ENCODE measurements at places on chromosomes 16 and 17.

- no peak for DNase-seq
These were observed 381.5 kb upstream of the PSMD7 start for GRCh38 chr16:73915140-73915539.

- peak; percentile 45 for DNase-seq
These were observed 59.6 kb downstream of the MAP2K6 start for GRCh38 chr17:69473841-69474831.

- DNase-seq = no peak
These were observed 6.2 kb upstream of the ELAC2 start for GRCh38 chr17:13024016-13024415.

GRCh38 chr16:48432136-48432535 lies 46.9 kb upstream of the SIAH1 start:
- no peak for DNase-seq

GRCh38 chr16:27722207-27722606 lies 172.3 kb downstream of the KATNIP start:
- no peak for DNase-seq

GRCh38 chr17:49610883-49611584 lies 35.4 kb downstream of the NXPH3 start:
- DNase-seq = peak; percentile 33

GRCh38 chr17:66952031-66952524 lies 12.4 kb upstream of the CACNG4 start:
- DNase-seq = peak; percentile 92

DNA sequence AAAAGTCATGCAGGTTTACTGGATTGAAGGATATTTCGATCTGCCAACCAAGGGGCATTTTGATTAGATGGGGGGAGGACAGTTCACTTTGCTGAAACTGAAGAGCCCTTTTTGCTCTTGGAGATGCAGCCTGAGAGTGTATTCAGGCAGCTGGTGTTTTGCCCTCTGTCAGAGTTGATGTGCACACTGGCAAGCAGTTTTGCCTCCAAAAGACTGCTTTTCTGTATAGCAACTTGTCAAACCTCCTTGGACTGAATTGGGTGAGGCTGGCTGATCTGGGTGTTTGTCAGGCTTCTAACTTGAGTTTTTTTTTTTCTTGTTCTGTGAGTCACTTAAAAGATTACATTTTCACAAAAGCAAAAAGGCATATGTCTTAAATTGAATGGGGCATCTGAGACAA lies 22.6 kb upstream of the ANKFN1 start:
- DNase-seq = no peak

GRCh38 chr16:79532273-79532672 lies 68.3 kb downstream of the MAF start:
- DNase-seq = no peak

DNA sequence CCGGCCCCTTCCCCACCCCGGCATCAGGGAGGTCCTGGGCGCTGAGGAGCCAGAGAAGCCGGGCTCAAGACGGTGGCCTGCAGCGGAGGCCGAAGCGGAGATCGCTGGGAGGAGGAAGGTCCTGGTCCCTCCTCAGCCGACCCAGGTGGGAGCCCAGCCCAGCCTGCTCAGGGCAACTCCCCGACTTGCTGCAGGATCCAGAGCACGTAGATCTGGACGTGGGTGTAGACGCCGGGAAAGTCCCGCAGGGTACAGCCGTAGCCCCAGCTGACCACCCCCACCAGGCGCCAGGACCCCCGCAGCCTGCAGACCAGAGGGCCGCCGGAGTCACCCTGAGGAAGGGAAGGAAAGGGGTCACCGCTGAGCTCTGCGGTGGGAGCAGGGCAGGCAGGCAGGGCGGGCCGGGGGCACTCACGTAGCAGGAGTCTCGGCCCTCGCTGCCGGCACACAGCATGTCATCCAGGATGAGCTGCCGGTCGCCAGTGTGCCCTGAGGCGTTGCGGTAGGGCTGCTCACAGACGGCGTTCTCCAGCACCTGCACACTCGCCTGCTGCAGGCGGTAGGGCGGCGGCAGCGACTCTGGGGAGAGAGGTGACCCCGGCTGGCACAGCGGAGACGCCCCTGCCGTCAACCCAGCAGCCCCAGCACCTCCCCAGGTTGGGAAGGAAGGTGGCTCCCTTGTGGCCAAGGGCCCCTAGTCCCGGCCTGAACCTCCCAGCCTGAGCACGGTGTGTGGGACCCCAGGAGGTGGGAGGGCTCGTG lies 5.4 kb downstream of the TPSD1 start:
- DNase-seq = no peak

- DNase-seq = no peak
These were observed 23.9 kb downstream of the UBE2G1 start for GRCh38 chr17:4342535-4342934.

GRCh38 chr16:84729716-84730320 lies 30.0 kb downstream of the USP10 start:
- DNase-seq = no peak

DNA sequence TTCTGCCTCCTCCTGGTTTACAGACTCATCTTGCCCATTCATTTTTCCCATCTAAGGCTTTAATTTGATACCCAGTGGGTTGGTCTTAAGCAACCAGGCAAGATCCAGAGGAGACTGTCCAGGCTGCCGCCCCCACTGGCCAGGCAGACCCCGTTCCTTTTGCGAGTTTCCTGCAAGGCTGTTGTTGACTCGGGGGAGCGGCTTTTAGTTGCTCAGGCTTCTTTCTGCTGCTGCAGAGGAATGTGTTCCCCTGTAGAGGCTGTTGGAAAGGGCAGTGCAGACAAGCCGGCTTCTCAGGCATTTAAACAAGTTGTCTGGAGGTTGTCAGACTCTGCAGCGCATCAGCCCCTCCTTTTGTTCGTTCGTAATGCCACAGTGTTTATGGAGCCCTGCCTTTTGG lies 231.2 kb downstream of the PRKCA start:
- DNase-seq = no peak

- no peak for DNase-seq
These were observed 665 bp upstream of the GRIN2C start for GRCh38 chr17:74860229-74860871.

GRCh38 chr16:69397821-69398521 lies 12.2 kb upstream of the TERF2 start:
- DNase-seq = peak; percentile 82

- DNase-seq = peak; percentile 68
These were observed 228.5 kb upstream of the PMFBP1 start for GRCh38 chr16:72400257-72401083.

- DNase-seq = no peak
These were observed 463.6 kb downstream of the HAPSTR1 start for GRCh38 chr16:9555051-9555450.

DNA sequence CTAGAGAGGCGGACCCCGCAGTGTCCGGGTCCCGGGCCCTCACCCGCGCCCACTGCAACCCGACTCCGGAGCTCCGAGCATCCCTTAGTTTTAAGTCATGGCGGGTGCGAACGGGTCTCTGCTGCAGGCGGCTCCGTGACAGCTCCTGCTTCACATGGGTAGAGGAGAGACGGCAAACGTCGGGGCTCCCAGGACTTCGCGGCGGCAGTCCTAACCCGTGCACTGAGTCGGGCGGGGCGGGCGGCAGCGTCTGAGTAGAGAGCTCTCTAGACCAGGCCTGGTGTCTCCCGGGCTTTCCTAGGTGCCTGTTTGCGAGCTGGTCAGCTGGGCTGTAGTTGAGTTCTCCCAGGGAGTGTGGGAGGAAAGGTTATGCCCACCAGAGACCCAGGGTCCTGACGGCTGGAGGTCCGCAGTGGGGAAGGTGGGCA lies 345 bp downstream of the TSC2 start:
- no peak for DNase-seq

DNA sequence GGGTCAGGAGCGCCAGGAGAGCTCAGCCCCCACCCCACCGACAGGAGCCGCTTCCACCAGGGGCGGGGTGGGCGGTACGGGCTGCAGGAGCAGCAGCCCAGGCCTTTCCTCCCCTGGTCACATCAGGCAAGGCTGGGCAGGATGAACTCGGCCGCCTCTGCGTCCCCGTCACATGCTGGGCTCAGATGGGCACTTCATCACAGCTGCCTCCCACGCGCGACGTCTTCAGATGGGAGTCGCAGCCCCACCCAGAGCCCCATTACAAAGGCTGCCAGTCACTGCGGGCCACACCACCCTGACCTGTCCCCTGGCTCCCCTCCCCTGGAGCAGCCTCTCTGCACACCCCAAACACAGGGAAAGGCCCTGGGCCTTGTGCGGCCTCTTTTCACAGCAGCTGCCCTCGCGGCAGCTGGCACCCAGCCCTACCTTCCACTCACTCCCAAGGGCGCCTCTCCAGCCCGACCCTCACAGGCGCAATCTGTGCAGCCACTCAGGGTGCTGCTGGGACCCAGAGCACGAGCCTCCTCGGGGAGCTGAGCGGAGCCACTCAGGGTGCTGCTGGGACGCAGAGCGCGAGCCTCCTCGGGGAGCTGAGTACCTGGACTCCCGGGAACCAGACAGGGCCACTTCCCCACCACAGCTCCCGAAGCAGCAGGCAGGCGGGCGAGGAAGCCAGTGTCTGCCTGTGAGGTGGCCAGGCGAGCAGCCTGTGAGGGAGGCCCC lies 4.7 kb downstream of the ZNF598 start:
- DNase-seq = no peak

DNA sequence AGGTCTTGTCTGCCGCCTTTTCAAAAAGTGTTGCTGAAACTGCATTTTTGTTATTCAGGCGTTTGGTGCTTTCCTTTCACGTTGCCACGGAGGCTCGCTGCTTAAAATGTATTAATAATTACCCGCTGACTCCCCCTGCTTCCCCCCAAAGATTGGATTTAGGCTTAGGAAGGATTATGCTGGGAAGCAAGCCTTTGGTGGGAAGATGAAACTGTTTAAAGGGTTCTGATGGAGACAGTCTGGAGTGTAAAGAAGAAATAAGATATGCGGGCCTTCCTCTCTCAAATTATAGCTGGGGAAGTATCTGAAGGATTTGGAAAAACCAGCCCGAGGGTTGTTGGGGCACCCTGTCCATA lies 1.1 kb downstream of the KSR1 start:
- no peak for DNase-seq

DNA sequence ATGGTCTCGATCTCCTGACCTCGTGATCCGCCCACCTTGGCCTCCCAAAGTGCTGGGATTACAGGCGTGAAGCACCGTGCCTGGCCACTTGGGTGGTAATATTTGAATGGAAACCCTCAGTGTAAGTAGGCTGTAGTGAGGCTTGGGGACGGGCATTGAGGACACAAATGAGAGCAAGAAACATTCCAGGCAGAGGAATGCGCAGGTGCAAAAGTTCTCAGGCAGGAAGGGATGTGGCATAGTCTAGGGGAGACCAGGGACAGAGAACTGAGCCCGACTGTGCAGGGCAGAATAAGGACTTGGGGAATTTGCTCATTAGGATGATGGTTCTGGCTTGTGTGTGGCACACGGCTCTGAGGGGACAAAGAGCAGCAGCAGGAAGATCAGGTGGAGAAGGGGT lies 54.8 kb downstream of the GRB2 start:
- no peak for DNase-seq

- DNase-seq = peak; percentile 22
These were observed 10.8 kb upstream of the ASB16 start for GRCh38 chr17:44159519-44160210.

DNA sequence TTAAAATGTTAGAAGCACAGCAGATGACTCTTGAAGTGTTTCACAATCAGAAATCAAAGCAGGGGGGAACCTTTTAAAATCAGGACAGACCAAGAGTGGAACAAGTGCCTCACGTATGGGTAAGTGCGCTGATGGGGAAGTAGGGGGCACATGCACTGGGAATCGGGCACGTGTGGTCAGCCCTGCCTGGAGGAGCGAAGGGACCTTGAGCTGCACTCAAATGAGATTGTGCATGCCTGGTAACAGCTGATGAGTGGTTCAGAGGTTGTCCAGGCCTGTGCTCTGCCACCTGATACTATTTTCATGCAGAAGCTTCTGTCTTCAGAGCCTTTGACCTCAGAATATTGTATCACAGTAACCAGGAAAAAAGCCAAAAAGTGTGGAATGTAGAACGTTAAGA lies 13.7 kb upstream of the XYLT2 start:
- DNase-seq = no peak

DNA sequence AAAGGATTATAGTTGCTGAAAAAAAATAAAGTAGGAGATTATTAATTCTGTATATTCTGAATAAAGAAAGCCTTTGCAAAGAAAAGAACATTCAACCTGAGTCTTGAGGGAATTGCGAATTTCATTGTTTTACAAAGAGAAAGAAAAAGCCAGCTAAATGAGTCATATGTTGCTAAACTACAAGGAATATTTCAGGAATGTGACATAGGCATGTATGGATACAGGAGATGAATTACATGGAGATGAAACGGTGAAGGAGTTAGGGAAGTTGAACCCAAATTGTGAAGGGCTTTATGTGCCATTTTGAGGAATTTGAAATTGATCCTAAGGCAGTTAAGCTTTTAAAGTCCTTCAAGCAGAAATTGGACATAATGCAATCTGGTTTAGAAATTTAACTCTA lies 177.3 kb upstream of the RBL2 start:
- peak; percentile 73 for DNase-seq

All from EH (cell line).